ENCODE measurements at places on chromosomes 6 and 20.

GRCh38 chr6:2725999-2726567 lies 24.6 kb downstream of the MYLK4 start:
- DNase-seq = peak; percentile 15

DNA sequence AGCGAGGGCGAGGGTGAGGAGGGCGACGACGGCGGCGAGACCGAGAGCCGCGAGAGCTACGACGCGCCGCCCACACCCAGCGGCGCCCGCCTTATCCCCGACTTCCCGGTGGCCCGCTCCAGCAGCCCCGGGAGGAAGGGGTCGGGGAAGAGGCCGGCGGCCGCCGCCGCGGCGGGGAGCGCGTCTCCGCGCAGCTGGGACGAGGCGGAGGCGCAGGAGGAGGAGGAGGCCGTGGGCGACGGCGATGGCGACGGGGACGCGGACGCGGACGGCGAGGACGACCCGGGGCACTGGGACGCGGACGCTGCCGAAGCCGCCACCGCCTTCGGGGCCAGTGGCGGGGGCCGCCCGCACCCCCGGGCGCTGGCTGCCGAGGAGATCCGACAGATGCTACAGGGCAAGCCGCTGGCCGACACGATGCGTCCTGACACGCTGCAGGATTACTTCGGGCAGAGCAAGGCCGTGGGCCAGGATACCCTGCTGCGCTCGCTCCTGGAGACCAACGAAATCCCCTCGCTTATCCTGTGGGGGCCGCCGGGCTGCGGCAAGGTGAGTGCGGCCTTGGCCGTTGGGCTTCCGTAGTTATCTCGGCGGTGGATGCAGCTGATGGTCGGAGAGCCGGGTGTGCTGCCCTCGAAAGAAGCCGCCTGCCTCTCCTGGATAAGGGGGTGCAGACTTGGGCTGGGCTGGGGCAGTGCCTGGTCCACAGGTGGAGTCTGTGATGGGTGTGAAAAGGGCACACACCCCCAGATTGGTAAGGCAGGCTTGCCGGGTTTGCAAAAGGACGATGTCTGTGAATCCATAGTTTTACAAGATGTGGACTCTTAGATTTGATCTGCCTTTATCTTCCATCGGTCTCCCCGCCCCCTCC lies 938 bp downstream of the WRNIP1 start:
- DNase-seq = peak; percentile 36

GRCh38 chr20:47438464-47439381 lies 63.0 kb upstream of the NCOA3 start:
- peak; percentile 57 for DNase-seq

DNA sequence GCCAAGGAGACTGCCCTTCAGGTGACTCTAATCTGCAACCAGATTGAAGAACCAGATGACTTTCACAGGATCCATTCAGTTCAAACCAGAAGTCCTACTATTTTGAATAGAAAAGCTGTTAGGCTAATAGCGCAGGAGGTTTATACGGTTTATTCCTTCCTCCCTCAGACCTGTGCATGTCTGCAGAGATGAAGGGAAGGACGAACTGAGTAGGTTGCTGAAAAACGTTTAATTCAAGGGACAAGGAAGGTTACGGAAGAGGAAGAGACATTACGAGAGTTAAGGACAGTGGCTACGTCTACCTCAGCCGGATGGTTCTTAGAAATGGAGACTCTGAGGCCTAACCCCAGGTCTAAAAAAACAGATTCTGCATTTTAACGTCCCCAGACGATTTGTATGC lies 978 bp downstream of the AURKA start:
- no peak for DNase-seq

DNA sequence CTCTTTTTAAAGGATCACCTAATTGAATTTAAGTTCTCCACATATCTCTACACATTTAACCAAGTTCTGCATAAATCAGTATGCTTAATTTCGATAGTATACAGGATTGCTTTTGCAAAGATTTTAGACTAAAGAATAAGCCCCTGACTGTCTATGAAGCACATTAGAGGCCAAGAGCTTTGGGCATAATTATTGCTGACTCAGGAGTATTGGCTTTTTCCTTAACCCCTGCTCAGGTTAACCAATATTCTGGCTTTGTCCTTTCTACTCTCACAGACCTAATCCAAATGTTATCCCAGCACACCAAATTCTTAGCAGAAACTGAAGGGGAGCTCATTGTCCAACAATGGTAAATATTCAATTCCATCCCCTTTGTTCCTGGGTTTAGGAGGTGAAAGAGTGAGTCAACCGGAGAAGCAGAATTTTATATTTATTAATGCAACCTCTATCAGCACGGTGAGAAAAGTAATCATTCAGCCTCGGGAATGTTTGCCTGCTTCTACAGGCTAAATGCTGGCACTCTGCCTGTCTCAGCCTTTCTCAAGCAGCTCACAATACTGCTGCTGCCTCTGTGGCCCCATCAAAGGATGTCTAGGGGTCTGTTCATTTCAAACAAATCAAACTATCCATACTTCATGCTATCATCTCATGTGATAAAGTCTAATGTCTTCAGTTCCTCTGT lies 125.0 kb downstream of the SIM1 start:
- DNase-seq = no peak

DNA sequence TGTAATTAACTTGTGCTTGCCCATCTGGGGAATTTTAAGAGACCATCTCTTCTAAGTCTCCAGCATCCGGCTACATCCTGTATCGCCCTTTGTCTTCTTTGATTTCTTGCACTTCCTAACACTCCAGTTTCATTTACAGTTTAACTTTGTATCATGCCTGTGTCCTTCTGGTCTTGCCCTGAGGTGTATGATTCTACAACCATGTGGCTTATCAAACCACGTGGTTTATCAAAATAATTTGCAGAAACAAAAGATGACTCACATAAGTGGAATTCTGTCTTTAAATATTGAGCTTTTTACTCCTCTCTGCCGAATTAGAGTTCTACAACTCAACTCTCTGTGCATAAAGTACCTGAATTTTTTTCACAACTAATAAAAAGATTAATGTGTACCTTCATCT lies 580.7 kb downstream of the KIF16B start:
- DNase-seq = no peak

DNA sequence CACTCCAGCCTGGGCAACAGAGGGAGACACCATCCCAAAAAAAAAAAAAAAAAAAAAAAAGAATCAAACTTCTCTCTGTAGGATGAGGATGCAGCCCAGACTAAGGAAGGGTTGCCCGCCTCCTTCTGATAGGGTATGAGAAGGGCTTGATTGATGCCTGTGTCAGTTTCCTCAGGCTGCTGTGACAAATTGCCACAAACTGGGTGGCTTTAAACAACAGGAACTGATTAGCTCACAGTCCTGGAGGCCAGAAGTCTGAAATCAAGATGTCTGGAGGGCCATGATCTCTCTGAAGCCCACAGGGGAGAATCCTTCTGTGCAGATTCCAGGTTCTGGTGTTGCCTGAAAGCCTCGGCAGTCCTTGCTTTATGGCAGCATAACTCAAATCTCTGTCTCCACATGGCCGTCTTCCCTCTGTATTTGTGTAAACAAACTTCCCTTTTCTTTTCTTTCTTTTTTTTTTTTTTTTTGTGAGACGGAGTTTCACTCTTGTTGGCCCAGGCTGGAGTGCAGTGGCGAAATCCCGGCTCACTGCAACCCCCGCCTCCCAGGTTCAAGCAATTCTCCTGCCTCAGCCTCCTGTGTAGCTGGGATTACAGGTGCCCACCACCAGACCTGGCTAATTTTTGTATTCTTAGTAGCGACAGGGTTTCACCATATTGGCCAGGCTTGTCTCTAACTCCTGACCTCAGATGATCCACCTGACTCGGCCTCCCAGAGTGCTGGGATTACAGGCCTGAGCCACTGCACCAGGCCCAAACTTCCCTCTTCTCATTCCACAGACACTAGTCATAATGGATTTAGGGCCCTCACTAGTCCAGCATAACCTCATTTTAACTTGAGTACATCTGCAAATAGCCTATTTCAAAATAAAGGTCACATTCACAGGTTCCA lies 11.2 kb upstream of the CDK19 start:
- no peak for DNase-seq

- peak; percentile 46 for DNase-seq
Observed at GRCh38 chr6:118580585-118581419, 32.7 kb downstream of the PLN start.

DNA sequence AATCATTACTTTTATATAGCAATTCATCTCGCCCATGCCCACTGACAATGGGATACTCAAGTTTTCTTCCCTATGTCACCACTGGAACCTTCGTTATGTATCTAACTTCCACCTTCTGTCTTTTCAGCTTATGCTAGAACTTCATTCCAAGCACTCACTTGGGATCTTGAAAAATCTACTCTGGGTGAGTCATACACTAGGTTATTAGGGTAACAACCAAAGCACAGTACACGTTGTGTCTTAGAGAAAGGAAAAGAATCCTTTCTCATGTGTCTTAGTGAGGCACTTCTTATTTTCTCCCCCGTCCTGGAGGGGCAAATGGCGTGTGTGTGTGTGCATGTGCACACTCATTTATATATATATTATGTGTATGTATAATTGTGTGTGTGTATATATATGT lies 18.3 kb upstream of the FAM162B start:
- DNase-seq = no peak

DNA sequence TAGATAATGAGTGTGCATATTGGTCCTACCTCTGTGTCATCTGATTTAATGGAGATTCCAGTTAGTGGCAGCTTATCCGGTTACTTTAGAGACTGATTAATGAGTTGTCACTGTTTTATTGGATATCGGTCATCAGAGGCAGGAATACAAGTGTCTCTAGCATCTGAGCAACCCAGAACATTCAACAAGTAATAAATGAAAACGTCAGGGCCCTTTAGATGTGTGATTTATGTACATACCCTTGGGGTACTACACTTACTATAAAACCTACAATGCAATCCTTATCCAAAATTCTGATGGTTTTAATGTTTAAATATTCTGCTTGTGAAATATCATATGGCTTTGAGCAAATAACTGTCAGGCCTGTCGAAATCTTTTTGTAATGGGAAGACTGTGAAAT lies 1117.9 kb upstream of the FLRT3 start:
- no peak for DNase-seq

DNA sequence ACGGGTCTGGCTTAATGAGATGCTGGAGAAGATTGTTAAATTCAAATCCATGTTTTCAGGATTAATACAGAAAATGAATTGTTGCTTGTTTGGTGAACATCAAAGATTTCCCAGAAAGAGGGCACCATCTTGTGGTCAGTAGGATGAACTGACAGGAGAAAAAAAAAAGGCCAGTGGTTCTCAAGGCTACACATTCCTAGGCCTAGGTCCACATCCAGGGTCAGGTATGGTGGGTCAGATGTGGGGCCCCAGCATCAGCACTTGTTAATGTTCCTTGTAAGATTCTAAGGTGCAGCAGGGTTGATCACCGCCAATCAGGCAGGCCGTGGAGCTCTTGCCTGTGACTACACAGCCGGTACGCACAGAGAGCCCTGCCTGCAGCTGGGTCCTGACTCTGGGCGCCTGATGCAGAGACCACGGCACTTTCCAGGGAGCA lies 34.0 kb upstream of the FOXO3 start:
- DNase-seq = peak; percentile 28

DNA sequence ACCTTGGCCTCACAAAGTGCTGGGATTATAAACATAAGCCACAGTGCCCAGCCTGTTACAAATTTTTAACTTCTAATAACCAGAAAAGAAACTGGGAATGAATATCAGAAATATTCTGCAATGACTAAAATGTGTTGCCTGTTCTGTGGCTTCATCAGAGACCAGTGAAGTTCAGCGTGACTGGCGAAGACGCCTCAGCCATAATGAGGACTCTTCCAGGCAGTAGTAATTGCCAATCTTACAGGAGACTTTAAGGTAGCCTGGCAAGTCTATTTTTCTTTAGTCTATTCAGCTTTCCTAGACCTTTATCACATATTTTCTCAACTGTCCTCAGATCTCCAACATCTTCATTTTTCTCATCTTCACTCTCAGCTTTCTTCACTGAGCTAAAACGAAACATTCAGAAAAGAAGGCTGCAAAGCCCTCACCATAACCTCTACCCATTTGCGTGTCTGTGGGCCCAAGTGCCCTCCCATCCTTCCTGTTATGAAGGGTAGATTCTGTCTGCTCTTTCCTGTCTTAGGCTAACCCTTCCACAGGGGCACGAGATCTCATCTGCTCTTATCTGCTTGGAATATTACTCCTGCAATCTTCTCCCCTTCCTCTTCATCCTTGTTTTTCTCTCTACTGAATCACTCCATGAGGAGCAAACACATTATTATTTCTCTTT lies 42.0 kb upstream of the OLIG3 start:
- no peak for DNase-seq

DNA sequence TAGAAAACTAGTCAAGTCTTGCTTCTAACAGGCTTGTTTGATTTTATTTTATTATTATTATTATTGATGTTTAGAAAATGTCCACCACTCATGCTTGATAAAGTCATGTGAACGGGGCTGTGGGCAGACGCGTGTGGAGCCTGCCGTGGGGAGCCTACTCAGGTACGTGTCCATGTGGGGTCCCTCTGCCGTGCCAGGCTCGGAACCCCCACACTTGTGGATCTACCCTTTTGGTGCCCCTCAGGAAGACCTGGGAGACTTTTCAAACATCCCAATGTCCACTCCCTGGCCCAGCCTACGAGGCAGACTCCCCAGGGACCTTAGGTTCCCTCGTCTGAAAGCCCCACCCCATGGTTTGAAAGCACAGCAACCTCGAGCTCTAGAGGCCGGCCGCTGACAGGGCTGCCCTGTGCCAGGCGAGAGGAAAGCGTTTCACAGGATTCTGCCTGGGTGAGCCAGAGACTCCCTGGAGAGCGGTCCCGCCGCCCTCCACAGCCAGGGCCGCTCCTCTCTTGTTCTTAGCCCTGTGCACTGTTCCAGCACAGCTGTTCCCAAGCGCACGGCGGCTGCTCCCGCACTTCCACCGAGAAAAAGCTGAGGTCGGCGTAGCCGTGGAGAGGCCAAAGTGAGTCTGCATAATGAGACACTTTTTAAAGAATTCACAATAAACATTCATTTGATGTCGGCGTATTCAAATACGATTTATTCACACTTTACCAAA lies 249.7 kb downstream of the TTLL2 start:
- no peak for DNase-seq

DNA sequence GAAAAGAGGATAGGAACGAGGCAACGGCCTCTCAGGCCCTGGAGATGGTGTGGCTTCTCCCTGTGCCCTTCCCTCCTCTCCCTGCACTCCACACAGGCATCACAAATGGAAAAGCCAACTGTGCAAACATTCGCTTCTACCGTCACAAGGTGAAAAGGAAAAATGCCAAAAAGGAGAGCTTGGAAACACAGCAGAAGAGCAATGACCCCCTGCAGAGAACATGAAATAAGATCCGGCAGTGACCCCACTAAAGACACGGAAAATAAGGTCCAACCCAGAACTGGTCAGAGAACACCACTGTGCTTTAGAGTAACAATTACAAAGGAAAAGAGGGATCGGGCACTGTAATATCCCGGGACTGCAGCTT lies 63.0 kb downstream of the SLC22A23 start:
- DNase-seq = no peak

DNA sequence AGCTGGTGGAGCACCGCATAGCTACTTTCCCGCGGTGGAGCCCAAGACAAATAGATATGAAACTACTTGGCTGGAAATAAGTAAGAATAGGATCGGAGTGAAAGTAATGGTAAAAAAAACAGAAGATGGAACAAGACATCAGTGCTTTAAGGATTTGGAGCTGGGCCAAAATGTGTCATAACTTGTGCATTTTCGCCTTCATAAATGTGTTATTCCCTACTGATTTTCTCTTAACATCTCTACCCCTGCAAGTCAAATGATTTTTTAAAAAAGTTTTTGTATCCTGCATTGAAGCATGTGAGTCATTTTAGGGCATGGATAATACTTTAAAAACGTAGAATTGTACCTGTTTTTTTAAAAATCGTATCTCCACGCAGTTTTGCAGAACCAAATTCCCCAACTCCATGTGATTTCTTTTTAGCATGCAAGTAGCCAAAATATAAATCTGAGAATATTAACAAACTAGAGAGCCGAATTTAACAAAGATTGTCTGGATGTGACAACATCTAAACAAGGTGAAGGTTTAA lies 882 bp upstream of the FAM184A start:
- DNase-seq = no peak

Measured in germinal center (tissue), 1 donor.